ENCODE measurements at places on chromosomes 16 and 17.
A peak's percentile ranks its signal among the peaks of the same experiment; 100 is the strongest.

DNA sequence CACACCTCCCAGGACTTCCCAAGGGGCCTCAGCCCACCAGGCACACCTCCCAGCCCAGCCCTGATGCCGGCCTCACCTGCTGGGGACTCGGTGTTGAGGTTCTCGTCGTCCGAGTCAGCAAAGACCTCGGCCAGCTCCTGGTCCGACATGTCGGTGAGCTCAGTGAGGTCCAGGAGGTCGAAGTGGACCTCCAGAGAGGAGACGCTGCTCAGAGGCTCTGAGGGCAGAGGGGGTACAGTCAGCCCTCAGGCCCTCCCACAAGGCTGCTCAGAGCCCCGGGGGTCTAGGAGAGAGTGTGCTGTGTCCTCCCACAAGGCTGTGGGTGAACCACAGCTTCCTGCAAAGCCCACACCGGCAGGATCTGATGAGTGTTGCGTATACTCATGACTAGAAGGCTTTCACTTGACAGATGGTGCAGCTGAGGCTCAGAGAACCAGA, 10.5 kb downstream of the DBNDD1 start:
- DNase-seq = no peak

- DNase-seq = no peak
These were observed 141.2 kb downstream of the PRKCA start for GRCh38 chr17:66443606-66444005.

DNA sequence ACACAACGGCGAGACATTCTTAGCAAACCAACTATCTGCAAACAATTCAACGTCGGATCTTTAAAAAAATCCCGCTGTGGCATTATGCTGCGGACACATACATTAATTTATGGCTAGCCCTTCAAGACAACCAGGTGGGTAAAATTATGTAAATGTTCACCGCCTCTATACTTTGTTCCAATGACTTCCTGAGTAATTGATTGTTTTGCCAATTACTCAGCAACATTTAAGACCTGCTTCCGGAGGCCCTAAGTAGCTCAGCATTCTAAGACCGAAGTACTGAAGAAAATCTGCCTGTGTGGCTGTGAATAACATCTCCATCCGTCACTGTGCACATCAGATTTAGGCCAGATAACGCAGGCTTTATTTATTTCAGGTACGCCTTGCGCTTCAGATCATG, 23.3 kb downstream of the QPRT start:
- DNase-seq = no peak

- no peak for DNase-seq
These were observed 75.0 kb upstream of the CPHXL start for GRCh38 chr16:75801307-75801706.

- peak; percentile 65 for DNase-seq
These were observed 7.1 kb upstream of the FTSJ3 start for GRCh38 chr17:63834431-63835166.

- no peak for DNase-seq
These were observed 37.8 kb downstream of the MSI2 start for GRCh38 chr17:57294101-57294500.

- no peak for DNase-seq
These were observed 599 bp downstream of the RNF112 start for GRCh38 chr17:19411631-19412030.

DNA sequence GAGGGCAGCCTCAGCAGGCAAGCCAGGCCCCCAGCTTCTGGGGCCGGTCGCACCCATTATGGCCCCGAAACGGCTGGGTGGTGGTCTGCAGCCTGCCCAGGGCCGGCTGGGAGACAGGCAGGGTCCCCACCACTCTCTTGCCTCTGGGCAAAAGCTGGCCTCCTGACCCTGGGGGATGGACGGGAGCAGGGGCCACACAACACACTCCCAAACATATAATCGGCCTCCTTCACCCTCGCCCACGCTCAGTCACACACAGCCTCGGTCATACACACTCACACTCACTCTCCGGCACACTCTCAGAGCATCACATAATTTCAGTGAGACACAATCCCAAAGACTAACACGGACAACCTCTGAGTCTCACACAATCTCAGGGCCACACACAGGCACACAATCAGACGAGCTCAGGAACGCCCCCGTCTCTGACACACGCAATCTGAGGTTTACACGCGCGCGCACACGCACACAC, 589 bp downstream of the PEMT start:
- no peak for DNase-seq

DNA sequence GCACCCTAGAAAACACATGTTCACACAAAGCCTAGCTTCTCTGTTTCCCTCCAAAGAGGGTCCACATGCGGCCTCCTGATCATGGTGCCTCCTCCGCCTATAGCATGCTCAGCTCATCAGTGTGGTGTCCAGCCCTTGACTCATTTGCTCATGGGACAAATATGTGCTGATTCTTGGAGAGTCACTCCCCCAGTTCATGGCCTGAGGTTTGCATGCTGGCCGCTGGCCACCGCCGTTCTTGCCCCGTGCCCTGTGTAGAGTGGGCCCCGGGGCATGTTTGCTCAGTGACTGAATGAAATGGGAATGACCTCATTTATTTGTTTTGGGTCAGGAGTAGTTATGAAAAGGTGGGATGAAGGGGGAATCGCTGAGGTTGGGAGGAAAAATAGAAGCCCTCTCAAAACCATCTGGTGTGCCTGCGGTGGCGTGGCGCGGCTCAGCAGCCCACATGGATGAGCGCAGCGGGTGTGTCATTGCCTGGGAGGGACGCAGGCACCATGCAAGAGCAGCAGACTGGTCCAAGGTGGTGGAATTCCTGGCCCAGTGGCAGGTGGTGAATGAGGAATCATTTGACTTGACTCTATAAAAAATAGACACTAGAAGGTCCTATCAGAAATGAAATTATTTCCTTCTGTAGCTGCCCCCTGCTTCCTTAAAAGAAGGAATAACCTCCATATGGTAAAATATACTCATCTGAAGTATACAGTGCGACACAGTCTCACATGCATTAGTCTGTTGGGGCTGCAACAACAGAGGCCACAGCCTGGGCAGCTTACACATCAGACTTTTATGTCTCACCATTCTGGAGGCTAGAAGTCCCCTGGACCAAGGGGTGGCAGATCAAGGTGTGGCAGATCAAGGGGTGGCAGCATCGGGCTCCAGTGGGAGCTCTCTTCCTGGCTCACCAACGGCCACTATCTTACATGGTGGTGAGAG, 31.7 kb downstream of the CRISPLD2 start:
- peak; percentile 74 for DNase-seq

DNA sequence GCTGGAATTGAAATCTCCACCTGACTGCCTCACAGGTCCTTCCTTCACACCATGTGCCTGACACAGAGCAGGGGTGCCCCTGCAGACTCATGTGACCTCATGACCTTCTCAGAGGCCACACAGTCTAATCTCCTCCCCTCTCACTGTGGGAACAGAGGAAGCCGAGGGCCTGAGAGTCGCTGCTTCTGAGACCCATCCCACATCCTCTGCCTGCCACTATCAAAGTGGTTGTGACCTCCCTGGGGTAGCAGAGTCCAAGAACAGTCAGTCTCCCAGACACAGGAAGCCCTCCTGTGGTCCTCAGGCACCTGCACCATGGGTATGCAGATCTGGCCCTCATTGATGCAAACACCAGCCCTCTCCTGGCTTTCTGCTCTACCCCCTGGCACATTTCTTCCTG, 78.5 kb downstream of the RAB11FIP4 start:
- no peak for DNase-seq

DNA sequence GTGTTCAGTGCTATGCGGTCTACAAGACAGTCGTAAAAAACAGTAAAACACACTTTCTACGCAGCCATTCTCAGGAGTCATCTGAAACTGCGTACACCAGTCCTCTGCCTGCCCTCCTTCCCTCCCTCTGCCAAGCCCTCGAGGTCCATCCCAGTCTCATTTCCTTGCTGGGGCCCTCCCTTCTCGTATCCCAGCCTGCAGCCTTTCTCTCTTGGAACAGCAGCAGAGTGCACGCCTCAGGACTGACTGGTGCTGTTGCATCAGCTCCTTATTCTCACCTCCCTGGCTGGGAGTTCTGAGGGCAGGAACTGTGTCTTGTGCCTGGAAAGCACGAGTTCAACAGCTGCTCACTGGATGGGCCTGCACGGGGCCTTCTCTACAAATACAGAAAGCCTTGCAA, 12.5 kb downstream of the FAHD1 start:
- DNase-seq = no peak

DNA sequence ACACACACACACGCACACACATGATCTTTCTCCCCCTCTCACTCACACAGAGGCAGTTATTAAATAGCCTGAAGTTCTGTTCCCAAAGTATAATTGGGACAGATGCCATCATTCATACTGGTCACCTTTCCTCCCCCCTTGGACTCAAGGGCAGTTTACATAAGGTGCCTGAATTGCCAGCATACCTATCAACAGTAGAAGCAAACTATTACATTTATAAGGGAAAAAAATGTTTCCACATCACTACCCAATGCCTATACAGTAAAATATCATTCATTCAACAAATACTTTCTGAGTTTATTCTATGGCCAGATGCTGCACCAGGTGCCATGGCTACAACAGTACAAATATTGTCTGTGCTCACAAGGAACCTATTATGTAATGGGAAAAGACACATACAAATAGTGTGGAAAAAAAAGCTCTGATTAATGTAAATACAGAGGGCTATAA, 6.3 kb downstream of the CNTD1 start:
- no peak for DNase-seq

GRCh38 chr16:78045865-78046581, 23.7 kb downstream of the CLEC3A start:
- peak; percentile 88 for DNase-seq

DNA sequence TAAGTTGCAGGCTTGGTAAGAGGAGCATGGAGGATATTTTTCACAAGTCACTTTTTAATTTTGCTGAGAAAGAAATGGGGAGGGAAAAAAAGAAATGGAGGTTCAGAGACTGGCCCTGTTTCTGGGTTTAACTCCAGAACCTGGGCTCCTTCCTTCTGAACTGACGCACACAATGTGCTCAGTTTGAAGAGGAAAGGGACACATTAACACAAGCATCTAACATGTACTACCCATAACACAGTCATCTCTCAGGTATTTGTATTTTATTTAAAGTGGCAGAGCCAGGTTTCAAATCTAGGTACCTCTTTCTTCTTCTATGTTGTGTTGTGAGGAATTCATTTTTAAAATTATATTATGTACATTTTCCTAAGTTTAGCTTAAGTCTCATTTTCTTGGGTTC, 5.3 kb upstream of the TMEM100 start:
- no peak for DNase-seq

GRCh38 chr16:57675741-57676551, 7.8 kb downstream of the ADGRG3 start:
- no peak for DNase-seq

GRCh38 chr17:14737984-14738651, 437.2 kb downstream of the HS3ST3B1 start:
- peak; percentile 71 for DNase-seq

- DNase-seq = no peak
These were observed 34.8 kb downstream of the TIMM22 start for GRCh38 chr17:1031711-1032110.

DNA sequence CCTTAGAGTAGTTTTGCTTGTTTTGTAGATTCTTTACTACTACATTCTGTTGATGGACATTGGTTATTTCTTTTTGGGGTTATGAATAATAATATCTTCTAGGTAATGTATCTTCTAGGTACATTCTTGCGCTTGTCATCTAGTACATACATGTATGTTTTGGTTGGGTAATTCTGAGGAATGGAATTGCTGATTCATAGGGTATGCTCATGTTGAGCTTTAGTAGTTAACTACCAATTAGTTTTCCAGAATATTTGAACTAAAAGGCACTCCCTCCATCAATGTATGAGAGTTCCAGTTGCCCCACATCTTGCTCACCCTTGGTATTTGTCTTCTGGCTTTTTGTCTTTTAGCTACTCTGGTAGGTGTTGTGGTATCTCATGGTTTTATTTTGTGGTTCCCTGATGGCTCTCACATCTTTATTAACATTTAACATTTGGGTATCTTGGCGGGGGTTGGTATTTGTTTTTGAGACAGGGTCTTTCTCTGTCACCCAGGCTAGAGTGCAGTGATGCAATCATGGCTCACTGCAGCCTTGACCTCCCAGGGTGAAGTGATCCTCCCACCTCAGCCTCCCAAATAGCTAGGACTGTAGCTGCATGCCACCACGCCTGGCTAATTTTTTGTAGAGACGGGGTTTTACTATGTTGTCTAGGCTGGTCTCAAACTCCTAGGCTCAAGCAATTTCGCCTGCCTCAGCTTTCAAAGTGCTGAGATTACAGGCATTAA, 47.1 kb downstream of the SLC6A4 start:
- DNase-seq = no peak

Measured in HuH-7 (cell line).